Hair follicular keratinocyte (primary cell): ENCODE measurements at places on chromosomes 6 and 20. TPM values are rescaled to one million over a fixed set of nuclear protein-coding genes. Genes with fewer than 3 reads are reported as not detected.

Gene HLA-DRB1
- not detected in 2 replicates for total RNA-seq

Gene DSP
- total RNA-seq: 168 and 255 TPM in 2 replicates

Gene GNAS-AS1
- 0.62 and 1.6 TPM in 2 replicates for total RNA-seq

Gene LTB
- 0.49 and 1.5 TPM in 2 replicates for total RNA-seq

Gene CLVS2
- total RNA-seq: not detected in 2 replicates
